ENCODE measurements at places on chromosomes 12 and 14.

DNA sequence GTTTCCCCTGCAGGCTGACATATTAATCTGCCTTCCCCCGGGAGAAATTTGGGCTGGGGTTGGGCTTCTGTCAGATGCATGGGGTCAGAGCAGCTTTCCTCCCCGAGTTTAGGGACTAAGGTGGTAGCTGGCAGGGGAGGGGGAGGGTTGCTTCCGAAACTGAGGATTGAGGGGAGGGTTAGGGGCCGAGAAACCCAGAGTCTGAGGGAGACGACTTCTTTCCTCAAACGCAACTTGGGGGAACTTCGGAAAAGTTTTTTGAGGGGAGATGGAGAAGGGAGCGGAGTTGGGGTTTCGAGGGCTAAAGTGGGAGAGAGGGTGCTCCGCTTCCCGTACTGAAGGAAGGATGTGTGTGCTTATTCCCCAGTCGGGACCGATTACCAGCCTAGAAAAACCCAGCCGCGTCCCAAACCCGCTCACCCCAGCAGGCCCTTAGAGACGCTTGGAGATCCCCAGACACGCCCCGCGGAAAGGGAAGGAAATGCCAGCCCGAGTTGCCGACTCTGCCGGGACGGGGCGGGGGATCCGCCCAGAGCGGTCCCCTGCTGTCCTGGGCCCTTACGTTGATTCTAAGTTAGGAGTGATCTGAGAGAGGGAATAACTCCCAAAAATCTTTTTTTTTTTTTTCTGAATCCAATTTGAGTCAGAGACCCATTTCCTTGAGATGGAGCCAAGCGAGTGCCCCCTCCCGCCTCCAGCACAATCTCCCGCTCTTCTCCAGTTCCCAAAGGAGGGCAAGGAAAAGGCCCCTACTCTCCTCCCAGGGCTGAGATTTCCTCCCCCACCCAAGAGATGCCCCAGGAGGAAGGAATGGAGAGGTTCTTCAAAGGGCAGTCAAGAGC lies 61.9 kb downstream of the SMUG1 start:
- DNase-seq = no peak

GRCh38 chr14:80271389-80271788 lies 60.1 kb upstream of the DIO2 start:
- no peak for DNase-seq

- no peak for DNase-seq
Observed at GRCh38 chr14:47208434-47208833, 467.0 kb downstream of the MDGA2 start.

DNA sequence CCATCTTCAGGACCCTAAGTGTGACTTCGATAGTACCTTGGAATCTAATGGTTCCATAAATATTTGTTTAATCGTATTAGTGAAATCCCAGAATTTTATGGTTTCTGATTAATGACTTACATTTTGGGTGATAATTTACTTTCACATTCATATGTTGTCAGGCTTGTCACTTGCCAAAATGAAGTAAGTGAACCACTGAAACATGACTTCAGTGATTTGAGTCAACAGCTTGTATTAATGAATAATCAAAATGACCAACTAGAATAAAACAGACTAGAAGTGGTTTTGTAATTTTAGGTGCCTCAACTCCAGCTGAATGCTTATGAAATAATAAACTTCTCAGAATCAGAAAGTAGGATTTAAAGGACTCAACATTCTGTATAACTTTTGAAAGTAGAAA lies 517.1 kb downstream of the PRKD1 start:
- DNase-seq = no peak

DNA sequence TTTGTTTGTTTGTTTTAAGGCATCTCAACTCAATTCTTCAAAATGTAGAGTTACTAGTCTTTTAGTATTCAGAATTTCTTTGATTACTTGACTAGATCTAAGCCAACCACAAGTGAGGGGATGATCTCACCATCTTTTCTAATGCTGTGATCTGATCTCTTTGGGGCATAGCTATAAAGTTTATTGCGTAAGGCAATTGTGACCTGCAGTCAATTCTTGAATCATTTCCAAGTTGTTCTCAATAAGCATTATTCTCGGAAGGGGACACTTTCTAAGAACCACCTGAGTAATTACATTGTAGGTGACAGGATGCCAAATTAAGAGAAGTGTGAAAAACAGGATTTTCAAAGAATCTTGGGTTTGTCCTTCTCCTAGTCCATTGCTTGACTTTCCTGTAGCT lies 13.1 kb downstream of the DACT1 start:
- DNase-seq = no peak

GRCh38 chr12:83197483-83197914 lies 510.8 kb downstream of the TMTC2 start:
- DNase-seq = no peak

GRCh38 chr14:78764240-78764639 lies 594.1 kb downstream of the NRXN3 start:
- DNase-seq = no peak

DNA sequence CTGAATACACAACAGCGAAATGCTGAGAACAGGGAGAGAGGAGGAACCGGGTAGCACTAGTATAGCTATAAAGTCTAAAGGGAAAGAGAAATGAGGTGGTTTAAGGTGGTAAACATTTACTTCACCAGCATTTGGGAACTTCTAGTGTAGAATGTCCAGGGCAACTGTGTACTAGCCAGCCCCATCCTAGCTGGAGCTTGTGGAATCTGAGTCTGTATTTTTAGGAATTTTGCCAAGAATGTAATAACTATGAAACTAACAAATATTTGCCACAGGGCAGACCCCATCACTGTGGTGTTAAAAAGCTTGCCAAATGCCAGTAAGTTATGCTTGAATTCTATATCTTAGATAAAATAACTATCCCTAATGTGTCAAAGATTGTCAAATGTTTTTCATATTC lies 398.9 kb upstream of the MIS18BP1 start:
- DNase-seq = no peak

GRCh38 chr14:100037353-100037752 lies 27.9 kb upstream of the EVL start:
- no peak for DNase-seq

- DNase-seq = no peak
Observed at GRCh38 chr14:87483271-87484260, 509.4 kb downstream of the GALC start.

All from Jurkat, Clone E6-1 (cell line).